ENCODE measurements at places on chromosomes 12 and 14.

DNA sequence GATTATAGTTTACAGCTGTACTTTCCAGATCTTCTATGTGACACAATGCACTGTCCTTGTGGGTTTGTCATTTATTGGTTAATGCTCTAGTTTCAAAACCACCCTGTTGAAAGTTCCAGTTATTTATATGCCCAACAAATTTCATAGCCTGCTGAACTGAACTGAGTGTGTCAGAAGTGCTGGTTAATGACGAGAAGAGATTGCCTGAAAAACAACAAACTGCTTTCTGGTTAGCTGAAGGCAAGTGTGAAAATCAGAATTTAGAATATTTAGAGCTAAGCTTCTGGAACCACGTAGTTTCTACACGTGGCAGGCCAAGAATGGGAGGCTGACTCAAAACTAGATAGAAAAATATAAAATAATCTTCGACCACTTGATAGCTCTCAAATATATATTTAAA, 19.1 kb upstream of the RIN3 start:
- no peak for DNase-seq

DNA sequence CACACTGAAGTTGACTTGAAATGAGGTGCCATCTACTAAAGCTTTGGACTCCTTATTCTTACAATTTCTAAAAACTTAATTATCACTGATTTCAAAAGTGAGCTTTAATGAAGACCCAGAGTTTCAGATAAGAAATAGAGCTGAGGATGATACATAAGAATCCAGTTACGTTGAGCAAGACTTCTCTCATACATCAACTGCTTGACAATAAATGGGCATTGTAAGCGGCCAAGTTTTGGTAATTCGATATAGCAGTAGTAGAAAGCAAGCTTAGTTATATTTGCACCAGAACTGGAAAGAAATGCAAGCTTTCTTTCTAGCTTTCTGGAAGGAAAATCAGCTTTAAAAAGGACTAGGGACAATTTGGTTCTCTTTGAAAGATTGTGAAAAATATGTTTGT, 1359.6 kb downstream of the FSCB start:
- no peak for DNase-seq

DNA sequence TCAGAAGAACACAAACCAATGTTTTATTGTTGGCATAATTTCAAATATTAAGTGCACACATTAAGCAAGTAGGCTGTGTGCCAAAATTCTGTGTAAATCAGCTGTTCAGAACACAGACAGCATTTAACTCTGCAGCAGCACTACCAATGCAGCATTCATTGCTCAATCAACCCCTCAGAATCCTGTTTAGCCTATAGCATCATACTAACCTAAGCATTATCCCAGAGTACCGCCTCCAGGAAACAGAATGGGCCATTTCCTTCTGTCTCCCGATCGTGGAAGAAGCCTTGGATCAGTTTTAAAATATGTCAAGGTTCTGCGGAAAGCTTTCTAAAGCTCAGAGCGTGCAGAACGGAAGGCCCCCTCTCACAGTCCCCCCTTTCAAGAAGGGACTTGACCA, 3.3 kb downstream of the IL26 start:
- DNase-seq: no peak

DNA sequence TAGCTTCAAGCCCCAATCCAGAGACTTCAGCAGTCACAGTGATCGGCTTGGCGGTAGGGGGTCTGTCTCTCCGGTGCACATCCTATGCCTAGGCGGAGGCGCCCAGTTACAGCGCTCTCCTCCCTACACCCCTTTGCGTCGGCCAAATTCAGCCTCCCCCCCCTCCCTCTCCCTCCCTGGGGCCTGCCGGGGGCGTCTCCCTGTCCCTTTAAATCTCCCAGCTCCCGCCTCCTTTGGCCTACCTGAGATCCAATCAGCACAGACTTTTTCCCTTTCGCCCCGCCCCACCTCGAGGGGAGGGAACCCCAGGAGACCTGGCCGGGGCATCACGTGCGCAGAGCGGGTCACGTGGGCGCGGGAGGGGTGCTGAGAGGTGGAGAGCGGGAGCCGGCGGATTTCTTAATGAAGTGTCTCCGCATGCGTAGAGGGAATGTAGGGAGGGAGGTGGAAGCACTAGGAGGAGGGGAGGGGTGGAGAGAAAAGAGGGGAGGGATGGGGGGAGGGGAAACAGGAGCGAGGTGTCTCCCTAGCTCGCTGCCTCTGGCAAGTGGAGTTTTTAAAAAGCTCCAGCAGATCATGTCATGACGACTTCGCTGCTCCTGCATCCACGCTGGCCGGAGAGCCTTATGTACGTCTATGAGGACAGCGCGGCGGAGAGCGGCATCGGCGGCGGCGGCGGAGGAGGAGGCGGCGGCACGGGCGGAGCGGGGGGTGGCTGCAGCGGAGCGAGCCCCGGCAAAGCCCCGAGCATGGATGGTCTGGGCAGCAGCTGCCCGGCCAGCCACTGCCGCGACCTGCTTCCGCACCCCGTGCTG, at the start of gene HOXC13:
HOXC13 (plus strand) TSS at position 506 of the 815 bp plus-strand sequence; CDS start at position 582, 76 bp downstream.
- no peak for DNase-seq

DNA sequence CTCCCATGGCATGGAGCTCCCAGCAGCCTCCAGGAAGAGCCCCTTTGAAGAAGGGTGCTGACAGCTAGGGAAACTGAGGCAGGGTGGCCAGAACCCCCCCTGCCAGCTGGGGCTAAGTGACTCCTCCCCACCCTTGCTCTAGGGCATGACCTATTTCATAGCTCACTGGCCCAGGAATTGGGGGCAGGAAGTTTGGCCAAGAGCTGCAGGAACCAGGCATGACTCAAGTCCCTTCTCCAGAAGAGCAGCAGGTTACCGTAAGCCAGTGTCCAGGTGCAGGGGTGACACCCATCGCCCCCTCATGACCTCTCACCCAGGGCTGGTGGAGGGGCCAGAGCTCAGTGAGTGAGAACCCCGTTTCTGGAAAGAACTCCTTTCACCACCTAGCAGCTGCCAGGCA, 1.9 kb downstream of the RASAL1 start:
- DNase-seq: no peak

DNA sequence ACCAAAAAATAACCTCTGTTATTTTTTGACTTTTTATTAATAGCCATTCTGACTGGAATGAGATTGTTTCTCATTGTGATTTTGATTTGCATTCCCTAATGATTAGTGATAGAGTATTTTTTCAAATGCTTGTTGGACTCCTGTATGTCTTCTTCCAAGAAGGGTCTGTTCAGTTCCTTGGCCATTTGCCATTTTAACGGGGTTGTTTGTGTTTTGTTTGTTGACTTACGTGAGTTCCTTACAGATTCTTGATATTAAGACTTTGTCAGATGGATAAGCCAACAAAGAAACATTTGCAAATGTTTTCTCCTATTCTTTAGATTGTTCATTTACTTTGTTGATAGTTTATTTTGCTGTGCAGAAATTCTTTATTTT, 651.6 kb upstream of the LRFN5 start:
- no peak for DNase-seq

DNA sequence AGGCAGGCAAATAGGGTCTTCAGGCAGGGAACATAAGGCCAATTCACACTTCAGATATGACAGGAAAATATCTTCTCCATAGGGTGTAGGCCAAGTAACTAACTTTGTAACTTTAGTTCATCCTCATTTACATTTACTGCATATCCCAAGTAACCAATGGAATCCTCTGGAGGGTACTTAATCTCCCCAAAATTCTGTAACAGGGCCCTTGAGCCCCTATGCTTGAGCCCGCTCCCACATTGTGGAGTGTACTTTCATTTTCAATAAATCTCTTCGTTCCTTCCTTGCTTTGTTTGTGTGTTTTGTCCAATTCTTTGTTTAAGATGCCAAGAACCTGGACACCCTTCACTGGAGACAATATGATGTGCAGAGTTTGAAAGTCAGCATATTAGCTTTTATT, 45.3 kb downstream of the FSCB start:
- no peak for DNase-seq

- no peak for DNase-seq
Measured at GRCh38 chr14:55684956-55685584, 105.1 kb downstream of the KTN1 start.

DNA sequence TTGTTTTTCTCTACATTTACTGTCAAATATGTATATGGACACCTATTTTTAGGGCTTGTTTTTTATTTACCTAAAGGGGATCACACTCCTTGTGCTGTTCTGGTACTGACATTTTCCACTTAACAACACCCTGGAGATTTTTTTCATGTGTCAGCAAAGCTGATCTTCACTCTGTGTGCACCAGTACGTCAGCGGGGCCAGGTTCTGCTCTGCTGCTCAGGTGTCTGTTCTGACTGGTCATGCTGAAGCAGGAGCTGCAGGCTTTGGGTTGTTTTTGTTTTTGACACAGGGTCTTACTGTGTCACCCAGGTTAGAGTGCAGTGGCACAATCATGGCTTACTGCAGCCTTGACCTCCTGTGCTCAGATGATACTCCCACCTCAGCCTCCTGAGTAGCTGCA, 81.9 kb upstream of the CCND2 start:
- no peak for DNase-seq

- DNase-seq: peak; percentile 72
Measured at GRCh38 chr14:76919431-76920330, 93.5 kb downstream of the LRRC74A start.

DNA sequence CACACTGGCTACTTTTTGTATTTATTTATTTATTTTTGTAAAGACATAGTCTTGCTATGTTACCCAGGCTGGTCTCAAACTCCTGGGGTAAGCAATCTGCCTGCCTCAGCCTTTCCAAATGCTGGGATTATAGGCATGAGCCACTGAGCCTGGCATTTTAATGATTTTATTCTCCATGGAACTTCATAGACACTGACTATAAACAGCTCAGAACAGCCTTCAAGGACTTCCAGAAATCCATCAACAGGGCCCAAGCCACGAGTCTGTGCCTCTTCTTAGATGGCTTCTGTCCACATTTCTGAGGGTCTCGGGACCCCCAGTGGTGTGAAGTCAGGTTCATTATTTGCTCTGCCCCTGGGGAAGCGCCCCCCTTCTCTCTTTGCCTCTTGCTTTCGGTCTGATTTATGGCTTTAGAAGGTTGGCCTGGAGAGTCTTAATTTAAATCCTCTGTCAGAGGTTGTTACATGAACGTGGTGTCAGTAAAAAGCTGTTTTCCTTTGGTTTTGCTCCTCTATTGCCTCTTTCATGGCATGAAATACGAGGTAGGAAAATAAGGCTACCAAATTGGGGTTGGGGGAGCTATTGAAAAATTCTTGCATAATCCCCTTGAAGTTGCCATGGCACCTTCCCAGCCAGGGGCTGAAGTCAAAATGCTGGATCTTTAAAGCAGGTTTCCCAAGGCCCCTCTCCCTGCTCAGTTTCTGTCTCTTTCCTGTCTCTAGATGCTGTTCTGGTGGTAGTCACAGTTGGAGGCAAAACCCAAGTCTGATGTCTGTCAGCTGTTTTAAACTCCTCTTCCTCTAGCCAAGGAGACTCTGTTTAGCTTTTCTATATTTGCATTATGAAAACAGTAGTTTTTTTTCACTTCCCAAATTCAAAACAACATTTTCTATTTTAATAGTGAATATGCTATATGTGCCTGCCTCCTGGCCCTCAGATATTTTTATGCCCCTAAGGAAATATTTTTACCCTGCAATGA, 129.4 kb downstream of the SMOC1 start:
- peak; percentile 11 for DNase-seq

DNA sequence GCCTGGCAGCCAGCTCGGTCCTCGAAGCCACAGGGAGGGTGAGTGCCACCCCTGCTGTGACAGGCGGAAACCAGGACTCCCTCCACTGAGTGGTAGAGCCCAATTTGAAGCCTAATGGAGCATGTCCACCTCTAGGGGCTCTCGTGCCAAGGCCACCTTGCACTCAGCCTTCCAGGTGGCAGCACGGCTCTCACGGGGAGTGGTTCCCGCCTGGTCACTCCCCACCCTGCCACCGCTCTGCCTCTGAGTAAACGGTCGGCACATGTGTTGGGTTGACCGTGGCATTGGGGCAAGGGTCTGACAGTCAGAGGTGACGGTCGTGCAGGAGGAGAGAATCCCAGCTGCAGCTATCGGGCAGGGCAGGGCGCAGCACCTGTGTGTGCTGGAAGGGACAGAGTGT, 34.8 kb downstream of the IL31 start:
- no peak for DNase-seq

DNA sequence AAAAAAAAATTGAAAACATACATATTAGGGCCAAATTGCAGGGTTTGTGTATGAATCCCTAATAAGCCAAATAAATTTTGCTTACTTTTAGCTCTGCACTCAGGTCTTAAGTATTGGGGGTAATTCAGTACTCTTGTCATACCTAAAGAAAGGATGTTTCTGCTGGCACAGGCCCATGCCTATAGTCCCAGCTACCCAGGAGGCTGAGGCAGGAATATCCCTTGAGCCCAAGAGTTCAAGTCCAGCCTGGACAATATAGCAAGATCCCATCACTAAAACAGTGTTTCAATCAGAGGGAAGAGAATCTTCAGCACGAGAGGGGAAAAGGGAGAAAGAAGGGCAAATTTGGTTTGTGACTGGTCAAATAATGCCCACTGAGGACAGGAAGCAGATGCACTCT, 3.4 kb upstream of the GPR19 start:
- no peak for DNase-seq

- peak; percentile 34 for DNase-seq
Measured at GRCh38 chr14:65791191-65791981, 378.9 kb downstream of the FUT8 start.

- DNase-seq: no peak
Measured at GRCh38 chr14:93101181-93101580, 14.5 kb downstream of the ITPK1 start.

GRCh38 chr12:116684891-116685290, 53.0 kb downstream of the SPRING1 start:
- DNase-seq: no peak

DNA sequence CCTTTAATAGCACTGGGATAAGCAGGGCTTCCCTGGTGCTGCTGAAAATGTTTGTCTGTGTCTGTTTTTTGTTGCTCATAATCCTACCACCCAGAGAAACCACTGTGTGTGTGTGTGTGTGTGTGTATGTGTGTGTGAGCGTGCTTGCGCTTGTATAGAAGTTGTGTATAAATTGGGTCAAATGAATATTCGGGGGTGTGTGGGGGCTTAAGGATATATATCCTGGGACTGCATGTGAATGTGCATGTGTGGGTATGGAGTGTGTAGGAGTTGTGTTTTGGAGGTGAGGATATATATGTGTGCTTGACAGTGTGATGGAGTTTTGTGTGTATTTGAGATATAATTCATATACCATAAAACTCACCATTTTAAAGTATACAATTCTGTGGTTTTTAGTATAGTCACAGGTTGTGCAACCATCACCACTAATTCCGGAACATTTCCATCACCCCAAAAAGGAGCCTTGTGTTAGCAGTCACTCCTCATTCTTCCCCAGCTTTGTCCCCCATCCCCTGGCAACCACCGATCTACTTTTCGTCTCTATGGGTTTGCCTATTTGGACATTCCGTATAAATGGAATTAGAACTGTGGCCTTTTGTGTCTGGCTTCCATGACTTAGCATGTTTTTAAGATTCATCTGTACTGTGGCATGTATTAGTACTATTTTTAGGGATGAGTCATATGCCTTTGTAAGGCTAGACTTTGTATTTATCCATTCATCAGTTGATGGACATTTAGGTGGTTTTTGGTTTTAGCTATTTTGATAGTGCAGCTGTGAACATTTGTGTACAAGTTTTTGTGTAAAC, 25.6 kb downstream of the TCTN1 start:
- DNase-seq: peak; percentile 12

GRCh38 chr12:105485321-105485910, 154.9 kb downstream of the C12orf75 start:
- DNase-seq: peak; percentile 99

GRCh38 chr12:104272938-104273337, 30.6 kb upstream of the EID3 start:
- DNase-seq: no peak
